ENCODE measurements at places on chromosomes 7 and 10.

DNA sequence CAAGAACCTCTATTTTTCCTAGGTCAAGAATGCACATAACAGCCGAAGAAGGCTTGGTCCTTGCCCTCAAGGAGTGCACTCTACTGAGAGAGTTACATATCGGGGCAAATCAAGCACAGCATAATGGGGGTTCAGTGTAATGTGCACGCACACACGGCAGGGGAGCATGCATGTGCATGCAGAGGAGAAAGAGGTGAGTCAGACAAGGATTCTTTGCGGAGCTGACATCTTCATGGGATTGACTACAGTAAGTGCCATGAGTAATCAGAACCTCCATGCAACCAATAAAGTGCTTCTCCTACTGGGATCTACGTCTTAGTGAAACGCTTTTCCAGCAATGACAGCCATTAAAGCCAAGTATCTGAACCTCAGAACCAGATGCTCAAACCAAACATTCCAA is 123.6 kb downstream of the RNF216 start:
- no peak for DNase-seq

GRCh38 chr7:150728609-150729008 is 8.6 kb upstream of the GIMAP5 start:
- no peak for DNase-seq

GRCh38 chr10:129847741-129848483 is 116.2 kb downstream of the EBF3 start:
- no peak for DNase-seq

GRCh38 chr7:124781907-124782734 is 16.5 kb upstream of the GPR37 start:
- no peak for DNase-seq

DNA sequence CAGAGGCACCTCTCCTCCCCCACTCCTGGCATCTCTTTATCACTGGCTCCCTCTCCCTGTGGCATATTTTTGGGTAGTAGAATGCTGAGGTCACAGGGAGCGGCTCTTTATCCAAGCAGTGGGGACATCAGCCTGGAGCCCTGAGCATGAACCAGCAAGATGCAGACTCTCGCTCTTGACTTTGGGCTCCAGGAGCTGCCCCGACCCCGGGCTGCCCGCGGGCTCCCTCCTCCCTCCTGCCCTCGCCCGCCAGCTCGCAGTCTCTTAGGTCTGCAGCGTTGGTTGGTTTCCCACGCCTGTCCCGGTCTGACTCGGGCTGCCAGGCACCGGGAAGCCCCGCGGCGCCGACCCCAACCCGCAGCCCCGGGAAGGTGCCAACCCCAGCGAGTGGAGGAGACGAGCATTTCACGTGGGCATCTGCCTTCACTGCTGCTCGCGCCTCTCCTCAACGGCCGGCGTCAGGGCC is 1.3 kb downstream of the INSYN2A start:
- DNase-seq, result no peak

GRCh38 chr7:94497874-94498670 is 11.5 kb upstream of the CASD1 start:
- DNase-seq, result no peak
